Gastrocnemius medialis (tissue), 4 donors: ENCODE measurements at places on chromosomes 13 and 19. TPM values are rescaled to one million over a fixed set of nuclear protein-coding genes. Genes with fewer than 3 reads are reported as not detected.

ZNF799 gene
- total RNA-seq, result 1.3 TPM

ZNF549 gene
- total RNA-seq, result 1.7 TPM

CEACAM16 gene
- total RNA-seq, result not detected

NKPD1 gene
- total RNA-seq, result not detected

SHANK1 gene
- total RNA-seq, result not detected

GRIK5 gene
- total RNA-seq, result not detected

NANOS3 gene
- total RNA-seq, result not detected

FFAR3 gene
- total RNA-seq, result not detected

ZNF526 gene
- total RNA-seq, result 5.8 TPM

ZNF579 gene
- 17.4 TPM for total RNA-seq

SERPINE3 gene
- total RNA-seq, result not detected

VSTM1 gene
- not detected for total RNA-seq

ZNF561 gene
- 17.5 TPM for total RNA-seq

ZNF850 gene
- total RNA-seq, result 0.39 TPM

TTC9B gene
- total RNA-seq, result not detected

ZNF627 gene
- total RNA-seq, result 4.5 TPM

LILRA1 gene
- not detected for total RNA-seq

GSX1 gene
- not detected for total RNA-seq

AKAP11 gene
- 9.9 TPM for total RNA-seq

CASP14 gene
- not detected for total RNA-seq
